ENCODE measurements at places on chromosomes 3 and 15.

- no peak for DNase-seq
Observed at GRCh38 chr3:104648823-104649222, 717.9 kb upstream of the ALCAM start.

DNA sequence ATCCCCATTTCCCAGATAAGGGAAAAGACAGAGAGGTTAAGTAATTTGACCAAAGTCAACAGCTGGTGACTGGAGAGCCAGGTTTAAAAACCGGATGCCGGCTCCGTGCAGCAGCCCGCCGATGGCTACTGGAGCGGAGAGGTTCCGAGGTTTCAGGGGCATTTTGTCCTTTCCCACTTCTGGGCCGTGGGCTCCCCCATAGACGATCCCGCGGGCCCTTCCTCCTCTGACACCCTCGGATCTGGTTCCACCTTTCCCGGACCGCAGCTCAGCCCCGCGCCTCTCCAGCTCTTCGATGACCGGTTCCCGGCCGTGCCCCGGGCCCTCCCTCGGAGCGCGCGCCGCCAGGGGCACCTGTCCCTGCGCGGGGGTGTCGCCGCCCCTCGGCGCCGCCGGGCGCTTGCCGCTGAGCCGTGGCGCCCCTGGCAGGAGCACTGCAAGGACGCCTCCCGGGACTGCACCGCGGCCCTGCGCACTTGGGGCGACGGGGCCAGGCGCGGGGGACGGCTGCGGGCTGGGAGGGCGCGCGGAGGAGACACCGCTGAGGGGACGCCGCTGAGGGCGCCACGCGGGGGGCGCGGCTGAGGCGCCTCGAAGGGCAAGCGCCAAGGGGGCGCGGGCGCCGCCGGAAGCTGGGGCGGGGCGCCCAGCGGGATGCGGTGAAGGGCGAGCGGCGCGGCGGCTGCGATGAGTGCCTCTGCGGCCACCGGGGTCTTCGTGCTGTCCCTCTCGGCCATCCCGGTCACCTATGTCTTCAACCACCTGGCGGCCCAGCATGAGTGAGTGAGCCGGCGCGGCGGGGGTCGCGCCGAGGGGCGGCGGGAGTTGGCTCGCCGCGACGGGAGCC lies at the start of gene TM6SF1:
Gene TM6SF1 (plus strand): TSS at position 652 of the 847 bp plus-strand sequence. CDS start 36 bp downstream, at position 688.
- no peak for DNase-seq

DNA sequence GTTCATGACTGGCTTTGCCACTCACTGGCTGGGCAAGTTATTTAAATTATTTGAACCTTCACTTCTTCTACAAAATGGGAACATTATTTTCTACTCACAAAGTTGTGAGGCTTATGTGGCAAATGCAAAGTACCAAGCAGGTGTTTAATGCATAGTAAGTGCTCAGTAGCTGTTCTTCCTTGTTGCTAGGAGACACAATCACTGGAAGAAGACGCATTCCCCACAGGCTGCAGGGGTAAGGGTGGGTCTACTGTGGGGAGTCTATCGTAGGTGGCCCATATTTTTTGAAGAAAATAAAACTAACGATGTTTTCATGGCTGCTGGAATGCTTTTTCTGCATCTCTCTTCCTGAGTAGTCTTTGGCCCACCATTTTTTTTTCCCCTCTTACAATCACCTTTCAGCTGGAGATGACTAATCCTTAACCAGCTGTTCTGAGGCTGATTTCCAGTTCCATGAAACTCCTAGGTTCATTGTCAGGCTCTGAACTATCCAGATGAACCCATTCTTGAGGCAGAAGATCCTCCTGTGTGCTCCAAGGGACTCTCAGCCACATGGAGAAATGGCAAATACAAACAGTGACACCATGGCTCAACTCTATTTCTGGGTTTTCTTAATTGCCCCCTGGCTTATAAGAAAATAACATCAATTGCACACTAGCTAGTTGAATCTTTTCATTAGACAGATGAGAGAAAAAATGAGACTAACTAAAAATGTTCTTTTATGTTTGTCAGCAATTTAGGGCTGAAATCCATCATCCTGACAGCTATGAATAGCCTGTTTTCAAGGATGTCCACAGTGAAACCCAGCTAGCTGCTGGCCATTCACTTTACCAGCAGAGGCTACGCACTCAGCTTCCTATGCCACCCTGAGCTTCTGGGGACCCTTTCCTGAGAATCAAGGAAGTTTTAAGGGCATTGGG lies 108.3 kb upstream of the ETV5 start:
- DNase-seq: no peak

GRCh38 chr15:95690631-95691340 lies 639.7 kb upstream of the NR2F2 start:
- DNase-seq: no peak

- no peak for DNase-seq
Observed at GRCh38 chr15:81901319-81901718, 144.5 kb downstream of the MEX3B start.

DNA sequence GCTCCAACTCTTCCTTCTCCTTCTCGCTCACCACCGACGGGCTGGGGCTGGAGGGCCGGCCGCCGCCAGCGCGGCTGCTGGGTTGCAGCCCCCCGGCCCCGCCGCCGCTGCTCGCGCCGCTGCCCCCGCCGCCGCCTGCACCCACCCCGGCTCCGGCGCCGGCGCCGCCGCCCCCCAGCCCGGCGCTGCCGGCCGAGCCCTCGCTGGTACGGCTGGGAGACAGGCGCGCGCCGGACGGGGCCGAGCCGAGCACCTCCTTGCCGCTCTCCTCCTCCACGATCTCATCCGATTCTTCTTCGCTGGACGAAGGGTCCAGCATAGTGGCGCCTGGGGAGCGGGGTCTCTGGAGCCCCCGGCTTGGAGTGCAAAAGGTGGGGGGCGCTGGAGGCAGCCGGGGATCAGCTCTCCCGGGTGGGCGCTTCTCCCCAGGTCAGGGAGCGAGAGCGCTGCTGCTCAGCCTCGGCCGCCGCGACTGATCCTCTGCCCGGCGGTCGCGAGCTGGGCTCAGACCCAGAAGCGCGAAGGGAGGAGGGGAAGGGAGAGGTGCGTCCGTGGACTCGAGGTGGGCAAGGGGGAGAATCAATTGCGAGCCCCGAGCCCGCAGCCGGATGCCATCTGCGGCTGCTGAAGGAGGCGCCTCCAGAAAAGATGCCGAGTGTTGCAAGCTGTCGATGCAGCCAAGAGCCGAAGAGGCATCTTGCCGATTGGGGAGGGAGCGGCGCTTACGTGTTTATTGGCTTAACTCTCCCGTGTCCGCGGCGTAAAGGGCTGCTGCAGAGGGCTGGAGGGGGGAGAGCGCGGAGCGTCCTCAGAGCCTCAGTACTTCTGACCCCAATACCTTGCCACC lies at the start of gene CADPS:
Gene CADPS (minus strand): TSS at position 706 of the 847 bp plus-strand sequence. CDS start 387 bp downstream, at position 319.
- DNase-seq: no peak
